Activated naive CD8-positive, alpha-beta T cell treated with anti-CD3 and anti-CD28 coated beads for 36 hours (primary cell): ENCODE measurements at places on chromosomes 16 and 17. TPM values are rescaled to one million over a fixed set of nuclear protein-coding genes. Genes with fewer than 3 reads are reported as not detected.
A peak's percentile ranks its signal among the peaks of the same experiment; 100 is the strongest.

C16orf96 gene
- total RNA-seq: 0.20 TPM

CAVIN1 gene
- 1.7 TPM for total RNA-seq

KCNAB3 gene
- 8.4 TPM for total RNA-seq

MGRN1 gene
- total RNA-seq: 63.7 TPM

ATF7IP2 gene
- 19.4 TPM for total RNA-seq

ERN2 gene
- total RNA-seq: not detected

LRRC75A gene
- total RNA-seq: 1.5 TPM

KCNH4 gene
- 0.39 TPM for total RNA-seq

AOC3 gene
- 1.5 TPM for total RNA-seq

ANKRD40CL gene
- not detected for total RNA-seq

GUCY2D gene
- total RNA-seq: not detected

ADGRG1 gene
- 3.0 TPM for total RNA-seq

EVPLL gene
- 0.14 TPM for total RNA-seq

HOXB7 gene
- 0.62 TPM for total RNA-seq

- DNase-seq: peak; percentile 28
Observed at GRCh38 chr17:73232587-73233373, 28.9 kb downstream of the CPSF4L start.

DNA sequence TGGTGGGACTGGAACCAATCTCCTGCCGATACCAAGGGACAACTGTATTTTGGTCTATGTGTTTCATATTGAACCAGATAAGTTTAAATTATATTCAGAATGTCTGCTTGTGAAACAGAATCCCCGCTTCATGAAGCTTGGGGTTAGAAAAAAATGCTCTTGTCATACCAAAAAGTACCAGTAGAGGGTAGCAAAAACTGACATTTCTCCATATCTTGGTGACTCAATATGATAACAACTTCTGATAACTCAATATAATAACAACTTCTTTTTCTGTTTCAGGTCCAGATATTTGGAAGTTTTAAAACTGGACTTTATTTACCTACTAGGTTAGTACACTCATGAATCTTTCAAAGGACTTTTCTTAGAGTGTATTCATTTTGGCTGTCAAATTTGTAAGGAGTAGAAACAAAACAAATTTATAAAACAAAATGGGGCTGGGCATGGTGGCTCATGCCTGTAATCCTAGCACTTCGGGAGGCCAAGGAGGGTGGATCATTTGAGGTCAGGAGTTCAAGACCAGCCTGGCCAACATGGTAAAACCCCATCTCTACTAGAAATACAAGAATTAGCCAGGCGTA is 52.3 kb upstream of the ADCY7 start:
- DNase-seq: no peak

GRCh38 chr16:86389566-86390328 is 120.6 kb upstream of the FOXF1 start:
- DNase-seq: no peak

DNA sequence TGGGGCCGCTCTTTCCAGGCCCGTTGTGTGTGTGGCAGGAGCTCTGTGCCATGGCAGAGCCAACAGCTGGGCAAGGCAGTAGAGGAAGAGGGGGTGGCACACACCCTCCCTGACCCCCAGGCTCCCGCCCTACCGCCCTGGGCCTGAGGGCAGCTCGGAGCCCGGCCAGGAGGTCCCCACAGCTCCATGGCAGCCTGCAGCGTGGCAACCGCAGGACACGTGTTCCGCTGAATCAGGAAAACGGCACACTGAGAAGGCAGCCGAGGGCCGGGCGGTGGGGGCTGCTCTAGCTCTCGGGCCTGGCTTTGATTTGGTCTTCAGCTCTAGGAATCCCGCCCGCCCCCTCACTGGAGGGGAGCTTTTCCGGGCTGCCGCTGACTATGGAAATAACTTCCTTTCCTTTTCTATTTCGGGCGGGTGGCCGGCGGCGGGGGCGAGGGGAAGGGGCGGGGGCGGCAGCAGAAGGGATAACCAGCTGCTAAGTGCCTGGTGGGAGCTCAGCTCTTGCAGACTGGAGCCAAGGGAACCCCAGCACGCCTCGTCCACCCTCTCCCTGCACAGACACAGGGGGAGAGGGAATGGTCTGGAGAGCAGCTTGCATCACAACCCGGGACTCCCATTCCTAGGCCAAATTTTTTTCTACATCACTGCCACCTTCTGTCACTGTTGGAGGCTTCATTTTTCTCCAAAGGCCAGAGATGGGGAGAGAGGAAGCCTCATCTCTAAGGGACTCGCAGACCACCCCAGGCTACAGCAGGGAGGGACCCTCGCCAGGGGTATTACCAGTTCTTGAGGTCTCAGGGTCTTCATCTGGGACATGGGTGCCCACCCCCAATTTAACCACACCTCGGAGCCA is 24.8 kb upstream of the MRPS23 start:
- peak; percentile 26 for DNase-seq

GRCh38 chr17:35189291-35189690 is 4.9 kb downstream of the SLC35G3 start:
- no peak for DNase-seq

DNA sequence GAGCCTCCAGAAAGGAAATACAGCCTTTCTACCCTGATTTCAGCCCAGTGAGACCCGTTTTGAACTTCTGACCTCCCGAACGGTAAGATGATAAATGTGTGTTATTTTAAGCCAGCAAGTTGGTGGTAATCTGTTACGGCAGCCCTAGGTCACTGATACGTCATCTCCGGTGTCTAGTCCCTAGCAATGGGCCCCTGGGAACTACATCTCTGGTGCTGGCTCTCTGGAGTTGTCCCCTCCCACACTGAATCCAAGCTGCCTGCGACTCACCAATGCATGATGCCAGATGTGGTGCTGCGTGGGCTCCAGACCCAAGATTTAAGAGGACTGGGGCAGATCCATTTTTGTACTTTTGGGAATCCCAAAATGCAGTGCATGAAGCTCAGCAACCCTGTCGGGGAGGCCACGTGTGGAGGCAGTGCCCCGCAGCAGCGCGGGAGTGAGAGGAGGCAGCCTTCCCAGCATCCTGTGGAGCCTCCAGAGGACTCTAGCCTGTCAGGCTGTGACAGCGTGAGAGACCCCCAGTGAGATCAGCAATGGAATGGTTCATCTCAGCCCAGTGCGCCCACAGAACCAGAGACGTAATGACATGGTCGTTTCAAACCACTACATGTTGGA is 43.6 kb upstream of the USP7 start:
- DNase-seq: no peak

GRCh38 chr17:78040440-78041385 is 82.2 kb downstream of the TNRC6C start:
- DNase-seq: peak; percentile 16

DNA sequence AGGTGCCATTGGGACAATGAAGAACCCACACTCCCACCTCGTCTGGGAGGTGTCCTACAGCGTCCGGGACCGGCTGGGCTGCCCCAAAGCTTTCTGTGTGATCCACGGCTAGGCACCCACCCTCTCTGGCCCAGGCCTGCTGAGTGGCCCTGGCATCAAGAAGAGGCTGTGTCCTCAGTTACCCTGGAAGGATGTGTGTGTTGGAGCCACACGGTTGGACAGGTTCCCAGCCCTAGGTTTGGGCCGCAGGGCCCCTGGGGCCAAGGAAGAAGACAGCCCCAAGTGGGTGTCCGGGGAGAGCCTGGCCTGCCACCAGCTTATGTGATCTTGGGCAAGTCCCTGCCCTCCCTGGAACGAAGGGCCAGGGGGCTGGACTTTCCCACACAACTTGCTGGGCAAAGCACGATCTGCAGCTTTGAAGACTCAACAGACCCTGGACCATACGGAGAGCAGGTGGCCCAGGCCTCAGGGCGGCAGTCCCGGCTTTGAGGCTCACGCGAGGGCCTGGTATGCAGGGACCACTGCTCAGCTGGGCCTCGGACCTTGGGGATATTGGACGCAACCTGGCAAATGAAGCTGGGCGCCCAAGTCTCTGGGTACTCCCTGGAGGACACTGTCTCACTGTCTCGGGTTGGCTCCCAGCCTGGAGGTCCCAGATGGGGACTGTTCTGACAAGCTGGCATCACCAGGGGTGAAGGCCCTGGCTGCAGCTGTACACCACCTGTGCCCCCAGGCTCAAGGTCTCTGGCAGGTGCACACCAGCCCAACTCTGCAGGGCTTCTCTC is 17.5 kb downstream of the MYBBP1A start:
- DNase-seq: no peak

DNA sequence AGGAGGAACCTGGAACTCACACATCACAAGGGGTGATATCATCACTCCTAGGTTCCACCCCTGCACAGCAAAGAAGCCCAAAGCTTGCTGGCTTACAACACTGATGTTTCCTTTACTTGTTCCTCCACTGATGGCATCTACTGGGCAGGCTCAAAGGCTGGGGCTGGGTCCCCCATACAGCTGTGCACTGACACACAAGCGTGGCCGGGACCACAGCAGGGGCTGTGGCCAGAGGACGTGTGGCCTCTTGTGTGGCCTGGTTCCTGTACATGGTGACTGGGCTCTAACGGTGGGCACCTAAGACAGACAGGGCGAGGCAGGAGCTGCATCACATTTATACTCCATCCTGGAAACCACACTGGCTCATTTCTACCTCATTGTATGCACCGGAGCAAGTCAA is 264.4 kb upstream of the FOXF1 start:
- DNase-seq: no peak

GRCh38 chr16:23952128-23952970 is 116.6 kb downstream of the PRKCB start:
- DNase-seq: peak; percentile 76

- no peak for DNase-seq
Observed at GRCh38 chr17:65697661-65698060, 136.2 kb upstream of the AXIN2 start.

GRCh38 chr17:82319619-82320062 is 2.2 kb upstream of the CD7 start:
- DNase-seq: no peak

DNA sequence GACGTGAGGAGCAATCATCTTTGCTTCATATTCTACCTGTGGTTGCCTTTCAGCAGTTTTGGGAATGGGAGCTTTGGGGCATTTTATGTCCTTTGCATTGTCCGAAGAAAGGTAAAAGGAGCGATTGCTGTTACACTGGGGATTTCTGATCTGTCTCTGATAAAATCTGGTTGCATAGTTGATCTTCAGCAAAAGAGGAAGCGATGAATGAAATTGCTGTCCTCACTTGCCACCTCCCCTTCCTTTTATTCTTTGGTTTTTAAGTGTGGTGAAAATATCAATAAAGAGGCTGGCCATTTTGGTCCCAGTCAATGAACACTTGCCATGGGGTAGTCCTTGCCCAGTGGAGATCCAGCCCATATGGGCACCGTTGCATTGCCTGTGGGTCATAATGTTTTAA is 236.8 kb downstream of the MSI2 start:
- no peak for DNase-seq

DNA sequence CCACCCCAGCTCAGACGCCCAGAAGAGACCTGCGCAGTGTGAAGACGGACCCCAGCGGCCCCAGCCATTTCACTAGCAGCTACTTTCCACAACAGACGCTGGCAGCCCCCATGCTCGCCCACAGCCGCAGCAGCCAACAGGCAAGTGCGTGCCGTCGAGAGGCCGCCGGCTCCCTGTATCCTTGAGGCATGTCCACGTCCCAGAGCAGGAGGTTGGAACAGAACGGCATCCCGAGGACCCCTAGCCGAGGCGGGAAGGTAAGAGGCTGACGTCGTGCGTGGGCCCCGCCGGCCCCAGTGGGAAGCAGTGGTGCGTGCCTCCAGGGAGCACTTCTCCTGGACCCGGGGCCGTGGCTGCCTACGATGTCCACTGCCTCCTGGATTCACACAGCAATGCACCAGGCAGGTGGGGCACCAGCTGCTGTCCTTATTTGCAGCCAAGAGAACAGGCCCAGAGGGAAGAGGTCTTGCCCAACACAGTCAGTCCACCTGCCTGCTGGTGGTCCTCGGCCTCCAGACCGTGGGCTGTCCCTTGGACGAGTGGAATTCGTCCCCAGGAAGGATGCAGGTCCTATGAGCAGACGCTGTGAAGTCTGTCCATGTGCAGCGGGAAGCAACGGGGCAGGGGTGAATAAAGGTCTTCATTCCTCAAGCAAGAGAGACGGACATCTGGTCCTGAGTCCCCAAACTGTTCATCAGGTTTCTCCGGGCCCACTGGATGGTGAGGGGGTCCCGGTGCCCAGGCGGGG is 38.5 kb downstream of the SLC7A5 start:
- DNase-seq: no peak

DNA sequence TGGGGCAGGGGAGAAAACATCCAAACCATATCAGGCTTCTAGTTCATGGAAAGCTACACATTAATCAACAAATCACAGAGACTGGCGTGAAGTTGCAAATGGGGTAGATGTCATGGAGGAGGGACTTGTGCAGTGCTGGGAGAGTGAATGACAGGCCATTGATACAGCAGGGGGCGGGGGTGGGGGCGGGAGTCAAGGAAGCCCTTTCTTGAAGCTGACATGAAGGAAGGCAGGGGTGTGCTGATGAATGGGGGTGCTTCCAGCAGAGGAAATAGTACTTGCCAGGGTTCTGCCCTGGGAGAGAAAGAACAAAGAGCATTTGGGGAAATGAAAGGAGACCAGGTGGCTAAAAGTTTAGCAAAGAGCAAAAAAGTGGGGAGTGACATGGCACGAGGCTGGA is 269.9 kb downstream of the SHISA9 start:
- no peak for DNase-seq

- DNase-seq: no peak
Observed at GRCh38 chr16:65961476-65962143, 404.9 kb upstream of the CDH5 start.

- DNase-seq: no peak
Observed at GRCh38 chr17:53168413-53168812, 654.3 kb upstream of the KIF2B start.

DNA sequence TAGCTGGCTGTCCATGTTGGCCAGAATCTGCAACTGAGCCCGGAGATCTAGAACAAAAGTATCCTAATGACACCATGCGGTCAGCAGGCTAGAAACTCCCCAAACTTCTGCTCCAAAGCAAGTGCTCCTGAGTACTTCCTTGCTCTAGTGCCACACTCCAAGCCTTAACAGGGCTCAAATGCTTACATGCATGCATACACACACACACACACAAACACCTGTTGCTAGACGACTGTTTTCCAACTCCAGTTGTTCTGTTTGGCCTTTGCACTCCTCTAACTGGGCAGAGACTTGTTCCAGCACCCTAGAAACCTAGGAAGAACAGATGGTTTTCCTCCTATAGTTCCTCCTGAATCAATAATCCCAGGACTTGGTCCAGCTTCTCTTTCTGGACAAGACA is 7.7 kb upstream of the ALDOC start:
- no peak for DNase-seq

DNA sequence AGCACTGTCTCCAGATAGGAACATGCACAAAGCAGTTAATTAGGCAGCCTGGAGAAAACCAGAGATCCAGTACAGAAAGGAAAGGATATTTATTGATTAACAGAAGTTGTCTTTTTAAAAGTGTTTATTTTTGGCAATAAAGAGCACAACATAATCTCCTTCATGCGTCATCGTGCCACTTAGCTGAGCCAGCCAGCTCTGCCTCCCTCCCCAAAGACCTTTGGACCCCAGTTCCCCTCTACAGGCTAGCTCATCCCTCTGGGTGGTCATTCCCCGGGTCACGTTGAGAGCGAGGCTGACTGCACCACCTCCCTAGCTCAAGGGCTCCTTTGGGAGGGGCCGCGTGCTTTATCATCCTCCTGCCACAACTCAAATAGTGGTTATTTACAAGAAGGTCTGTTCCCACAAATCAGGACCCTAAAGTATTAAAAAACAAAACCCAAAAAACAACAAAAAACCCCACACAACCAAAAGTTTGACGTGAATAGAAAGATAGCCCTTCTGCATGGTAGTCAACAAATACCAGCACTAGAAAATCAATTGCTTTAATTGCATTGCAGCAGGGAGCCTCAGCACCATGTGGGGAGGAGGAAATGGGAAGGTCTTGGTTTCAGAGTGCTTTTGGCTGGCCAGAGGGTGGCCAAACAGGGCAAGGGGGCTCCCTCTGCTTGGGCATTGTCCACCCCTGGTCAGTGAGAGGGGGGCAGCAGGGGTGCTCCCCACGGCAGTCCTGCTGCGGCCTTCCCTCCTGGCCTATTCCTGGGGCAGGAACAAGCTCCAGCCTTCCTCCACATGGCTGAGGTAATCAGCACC is 9.6 kb downstream of the POLR2C start:
- no peak for DNase-seq
